ENCODE measurements at places on chromosomes 12 and 14.

- no peak for DNase-seq
These were observed 103.7 kb downstream of the VCPKMT start for GRCh38 chr14:50012644-50013043.

- DNase-seq, result no peak
These were observed 98.2 kb downstream of the BTG1 start for GRCh38 chr12:92047393-92047826.

- peak; percentile 76 for DNase-seq
These were observed at the start of gene MDP1 for GRCh38 chr14:24215495-24216344. Gene MDP1, minus strand, starts transcription at chr14:24216066. Its CDS starts 111 bp downstream, at chr14:24215955.

DNA sequence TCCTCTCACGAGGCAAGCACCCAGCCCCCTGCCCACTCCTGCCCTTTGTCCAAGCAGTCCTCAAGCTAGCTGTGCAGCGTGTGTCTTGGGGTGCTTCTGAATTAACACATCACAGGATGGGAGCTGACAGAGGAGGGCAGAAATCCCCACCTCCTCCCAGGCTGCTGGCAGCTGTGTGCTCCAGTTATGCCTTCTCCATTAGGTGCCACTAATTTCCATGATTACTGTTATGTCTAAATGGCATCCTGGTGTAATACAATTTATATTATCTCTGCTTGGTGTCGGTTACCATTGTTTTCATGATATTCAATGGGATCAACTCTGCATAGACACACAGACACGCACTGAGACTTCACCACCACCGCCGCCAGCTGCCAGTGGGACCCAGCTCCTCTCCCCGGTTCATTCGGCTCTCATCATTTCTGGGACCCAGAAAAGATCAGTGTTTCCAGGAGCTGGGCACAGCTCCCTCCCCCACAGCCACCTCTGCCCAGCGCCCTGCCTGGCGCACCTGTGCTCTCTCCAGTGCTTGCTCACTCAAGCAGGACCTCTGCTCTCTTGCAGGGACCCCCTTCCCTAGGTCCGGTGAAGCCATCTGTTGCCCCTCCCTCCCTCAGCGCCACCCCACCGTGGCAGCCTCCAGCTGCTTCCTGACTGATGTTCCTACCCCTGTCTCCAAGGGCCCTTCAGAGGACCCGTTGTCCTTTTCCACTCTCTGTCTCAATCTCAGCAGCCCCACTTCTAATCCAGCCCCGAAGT, 167.5 kb upstream of the FKBP4 start:
- no peak for DNase-seq

DNA sequence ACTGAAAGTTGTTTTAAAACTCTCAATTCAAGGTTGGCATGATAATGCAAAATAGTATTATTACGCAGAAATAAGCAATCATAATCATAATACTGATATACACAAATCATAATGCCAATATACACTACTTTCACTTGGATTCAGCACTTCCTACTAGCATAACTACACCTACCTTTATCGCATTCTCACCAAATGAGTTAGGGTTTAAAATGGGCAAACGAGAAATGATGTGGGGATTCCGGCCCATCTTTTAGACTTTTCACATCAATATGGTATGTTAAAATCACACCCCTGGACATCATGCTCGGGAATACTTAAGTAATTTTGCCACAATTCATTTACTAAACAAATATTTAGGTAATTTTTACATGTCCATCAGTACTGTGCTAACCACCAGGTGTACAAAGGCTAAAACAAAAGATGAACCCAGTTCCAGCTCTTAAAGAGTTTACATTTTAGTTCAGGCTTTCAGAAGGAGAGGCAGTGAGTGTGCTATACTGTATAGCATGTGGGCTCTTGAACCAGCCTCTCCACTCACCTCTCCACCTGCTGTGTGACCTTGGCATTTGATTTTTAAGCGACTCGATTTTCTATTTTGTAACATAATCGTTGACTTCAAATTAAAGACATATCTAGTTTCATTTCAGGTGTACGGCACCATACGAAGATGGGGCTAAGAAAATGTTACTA, 1.1 kb upstream of the USP15 start:
- no peak for DNase-seq

- no peak for DNase-seq
These were observed 131.9 kb upstream of the CPM start for GRCh38 chr12:69064734-69065443.

DNA sequence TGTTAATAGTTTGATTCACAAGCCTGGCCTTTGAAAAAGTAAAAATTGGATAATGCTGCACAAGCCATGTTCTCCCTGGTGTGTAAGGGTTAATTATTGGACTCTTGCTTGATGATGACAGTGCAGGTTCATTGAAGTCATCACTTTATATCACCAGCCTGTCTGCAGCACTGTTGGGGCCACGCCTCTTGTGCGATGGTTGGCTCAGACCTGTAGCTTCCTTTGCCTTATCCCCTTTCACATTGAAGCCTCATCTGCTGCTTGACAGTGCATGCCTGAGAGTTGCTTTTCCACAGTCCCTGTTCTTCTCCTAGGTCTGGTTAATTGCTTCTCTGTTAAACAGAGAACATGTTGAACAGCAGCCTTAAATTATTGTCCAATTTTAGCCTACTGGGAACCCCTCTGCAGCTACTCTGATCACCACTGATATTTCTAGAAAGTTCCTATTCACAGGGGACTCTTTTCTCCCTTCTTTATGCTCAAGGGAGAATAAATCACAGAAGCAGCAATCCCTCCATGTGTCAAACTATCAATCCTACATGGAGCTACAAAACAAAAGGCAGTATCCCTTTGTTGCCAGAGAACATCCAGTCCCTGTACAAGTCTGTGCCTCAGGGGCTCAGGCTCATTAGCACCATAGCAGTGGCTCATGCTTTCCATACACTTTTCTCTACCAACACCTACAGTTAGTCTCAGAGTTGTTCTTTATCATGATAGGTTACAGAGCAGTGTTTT, 322.1 kb downstream of the RGS6 start:
- DNase-seq, result no peak

GRCh38 chr14:105315211-105315721, 718 bp downstream of the PACS2 start:
- DNase-seq, result peak; percentile 40

DNA sequence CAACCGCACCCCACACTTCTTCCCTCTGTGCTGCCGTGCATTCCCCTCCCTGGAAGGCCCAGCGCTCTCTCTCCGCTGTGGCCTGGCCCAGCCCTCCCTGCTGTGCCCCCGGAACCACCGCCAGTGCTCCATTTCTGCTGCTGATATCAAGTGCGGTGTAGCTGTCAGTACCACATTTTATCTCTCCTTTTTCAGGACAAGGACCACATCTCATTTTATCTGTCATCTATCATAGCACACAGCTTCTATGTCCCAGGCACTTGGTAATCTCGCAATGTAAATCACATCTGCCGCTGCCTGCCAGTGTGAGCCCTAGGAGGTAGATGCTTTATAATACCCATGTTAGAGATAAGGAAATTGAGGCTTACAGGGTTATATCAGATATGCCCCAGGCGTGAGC, 18.3 kb downstream of the IL31 start:
- DNase-seq, result no peak

DNA sequence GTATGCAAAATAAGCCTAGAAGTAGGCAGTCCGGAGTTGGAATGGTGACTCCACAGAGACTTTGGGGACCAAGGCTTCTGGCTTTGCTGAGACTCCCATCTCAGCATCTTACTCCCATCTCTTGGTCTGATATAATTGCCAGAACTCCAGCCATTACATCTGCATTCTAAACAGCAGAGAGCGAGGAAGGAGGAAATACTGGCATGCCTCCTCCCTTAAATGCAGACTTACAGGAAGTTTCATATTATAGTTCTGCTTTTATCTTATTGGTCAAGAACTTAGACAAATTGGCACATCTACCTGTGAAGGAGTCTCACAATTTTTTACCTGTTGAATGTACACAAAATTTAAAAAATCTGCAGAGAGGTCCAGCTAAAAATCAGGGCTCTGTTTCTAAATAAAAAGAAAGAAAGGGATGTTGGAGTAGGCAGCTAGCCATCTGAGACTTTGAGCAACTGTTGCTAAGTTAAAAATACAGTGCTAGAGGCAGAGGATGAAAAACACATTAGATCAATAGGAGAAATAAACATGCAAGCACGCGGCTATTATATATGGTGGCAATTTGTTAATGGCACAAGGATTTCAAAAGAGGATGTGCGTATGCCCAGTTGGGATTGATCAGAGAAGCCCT, 209.9 kb upstream of the HMGA2 start:
- no peak for DNase-seq

DNA sequence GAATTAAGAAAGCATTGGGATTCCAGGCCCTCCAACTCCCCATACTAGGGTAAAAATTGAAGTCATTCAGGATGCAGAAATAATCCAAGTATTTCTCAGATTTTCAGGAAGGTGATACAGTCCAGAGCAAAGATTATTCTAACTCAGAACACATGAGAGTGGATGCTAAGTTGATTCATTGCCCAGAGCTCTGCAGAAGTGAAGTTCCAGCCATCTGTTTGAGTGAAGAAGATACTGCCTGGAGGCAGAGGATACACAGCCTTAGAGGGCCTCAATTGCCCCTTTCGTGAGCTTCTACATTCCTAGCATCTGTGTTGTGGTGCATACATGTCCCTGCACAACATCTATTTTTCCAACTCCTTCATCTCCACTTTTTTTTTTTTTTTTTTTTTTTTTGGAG, 36.9 kb upstream of the SMUG1 start:
- DNase-seq, result no peak

DNA sequence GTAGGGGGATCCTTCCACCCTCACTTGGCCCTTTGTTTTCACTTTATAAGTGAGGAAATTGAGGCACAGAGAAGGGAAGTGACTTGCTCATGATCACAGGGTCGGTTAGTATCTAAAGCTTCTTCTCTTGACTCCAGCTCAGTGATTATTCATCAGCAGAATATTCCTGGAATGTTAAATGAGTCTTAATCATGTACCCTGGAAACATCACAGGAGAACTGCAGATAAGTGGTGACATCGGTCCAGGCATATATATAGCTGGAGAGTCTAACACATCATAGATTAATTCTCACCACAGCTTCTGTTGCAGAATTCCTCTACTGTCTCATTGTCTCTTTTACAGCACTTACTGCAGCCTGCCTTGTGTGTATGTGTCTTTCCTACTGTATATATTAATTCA, 69.9 kb downstream of the PAH start:
- no peak for DNase-seq
